ENCODE measurements at places on chromosomes 3 and 15.

GRCh38 chr15:33138000-33138399 lies 56.5 kb downstream of the FMN1 start:
- DNase-seq: no peak

- peak; percentile 67 for DNase-seq
Measured at GRCh38 chr15:92883163-92883875, 16.8 kb upstream of the CHD2 start.

GRCh38 chr3:11455956-11456355 lies 183.8 kb downstream of the ATG7 start:
- no peak for DNase-seq

- peak; percentile 91 for DNase-seq
Measured at GRCh38 chr15:75578948-75579920, at the start of gene PTPN9. PTPN9 (minus strand) TSS chr15:75579315; CDS start chr15:75578776, 539 bp downstream.

- DNase-seq: no peak
Measured at GRCh38 chr15:98554272-98555172, 93.8 kb upstream of the IGF1R start.

GRCh38 chr3:82498186-82498585 lies 736.7 kb upstream of the GBE1 start:
- DNase-seq: no peak

DNA sequence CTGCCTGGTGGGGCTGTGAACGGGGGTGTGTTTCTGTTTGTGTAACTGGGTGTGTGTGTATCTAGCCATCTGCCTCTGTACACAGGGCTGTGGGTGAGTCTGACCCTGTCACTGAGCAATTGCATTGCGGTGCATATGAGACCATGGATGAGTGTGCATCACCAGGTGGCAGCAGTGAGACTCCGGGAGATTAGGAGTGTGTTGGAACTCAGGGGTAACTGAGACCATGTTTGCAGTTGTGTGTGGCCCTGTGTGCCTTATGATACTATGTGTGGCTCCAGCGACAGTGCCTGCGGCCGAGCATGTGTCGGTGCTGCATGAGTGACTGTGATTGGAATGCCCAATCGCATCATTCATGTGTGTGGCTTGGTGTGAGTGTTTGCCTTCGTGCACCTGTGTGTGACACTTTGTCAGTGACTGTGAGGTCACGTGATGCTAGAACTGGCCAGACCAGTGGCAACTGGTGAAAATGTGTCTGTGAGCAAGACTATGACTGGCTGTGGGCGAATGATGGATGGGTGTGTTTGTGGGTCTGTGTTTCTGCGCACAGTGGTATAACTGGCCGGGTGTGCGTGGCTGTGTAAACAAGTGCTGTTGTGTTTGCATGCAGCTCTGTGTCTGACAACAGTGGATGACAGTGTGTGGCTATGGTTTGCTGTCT lies 14.0 kb downstream of the VILL start:
- no peak for DNase-seq

GRCh38 chr3:142595581-142595950 lies 627 bp upstream of the PLS1 start:
- DNase-seq: no peak

GRCh38 chr3:161401389-161401788 lies 30.1 kb upstream of the SPTSSB start:
- DNase-seq: no peak

- DNase-seq: no peak
Measured at GRCh38 chr15:88232771-88233201, 23.8 kb downstream of the NTRK3 start.

DNA sequence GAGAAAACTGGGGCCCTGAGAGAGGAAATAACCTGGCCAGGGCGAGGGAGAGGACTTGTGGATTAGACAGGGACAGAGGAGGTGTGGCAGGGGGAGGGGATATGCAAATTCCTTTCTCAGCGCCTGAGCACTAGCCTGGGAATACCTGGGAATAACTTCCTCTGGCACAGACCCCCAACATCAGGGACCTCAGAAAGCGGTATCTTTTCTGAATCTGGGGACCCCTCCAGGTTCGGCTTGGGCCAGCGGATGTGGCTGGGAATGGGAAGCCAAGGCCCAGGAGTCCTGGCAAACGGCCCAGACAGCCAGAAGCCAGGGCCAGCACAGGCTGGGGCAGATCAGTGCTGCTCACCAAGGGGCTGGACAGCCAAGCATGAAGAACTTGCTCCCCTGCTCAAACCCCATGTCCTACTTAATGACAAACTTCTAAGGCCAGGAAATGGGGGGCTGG lies 9.2 kb upstream of the ACSBG1 start:
- DNase-seq: peak; percentile 43

DNA sequence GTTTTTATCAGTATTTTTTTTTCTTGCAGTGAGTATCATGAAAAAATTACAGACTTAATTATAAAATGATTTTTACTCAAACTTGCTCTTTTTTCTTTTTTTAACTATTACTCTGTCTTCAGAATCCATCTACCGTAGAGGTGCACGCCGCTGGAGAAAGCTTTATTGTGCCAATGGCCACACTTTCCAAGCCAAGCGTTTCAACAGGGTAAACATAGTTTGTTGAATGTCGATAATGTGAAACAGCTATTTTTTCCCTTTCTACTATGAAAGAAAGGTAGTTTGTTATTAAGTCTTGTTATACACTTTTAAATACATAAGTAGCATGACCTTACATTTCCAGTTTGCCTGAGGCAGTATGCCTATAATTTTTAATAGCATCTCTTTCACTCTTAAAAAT lies 45.6 kb downstream of the PRKCI start:
- DNase-seq: no peak

GRCh38 chr3:188749830-188750229 lies 421.9 kb upstream of the TPRG1 start:
- no peak for DNase-seq

- DNase-seq: no peak
Measured at GRCh38 chr3:82044930-82045705, 283.7 kb upstream of the GBE1 start.

DNA sequence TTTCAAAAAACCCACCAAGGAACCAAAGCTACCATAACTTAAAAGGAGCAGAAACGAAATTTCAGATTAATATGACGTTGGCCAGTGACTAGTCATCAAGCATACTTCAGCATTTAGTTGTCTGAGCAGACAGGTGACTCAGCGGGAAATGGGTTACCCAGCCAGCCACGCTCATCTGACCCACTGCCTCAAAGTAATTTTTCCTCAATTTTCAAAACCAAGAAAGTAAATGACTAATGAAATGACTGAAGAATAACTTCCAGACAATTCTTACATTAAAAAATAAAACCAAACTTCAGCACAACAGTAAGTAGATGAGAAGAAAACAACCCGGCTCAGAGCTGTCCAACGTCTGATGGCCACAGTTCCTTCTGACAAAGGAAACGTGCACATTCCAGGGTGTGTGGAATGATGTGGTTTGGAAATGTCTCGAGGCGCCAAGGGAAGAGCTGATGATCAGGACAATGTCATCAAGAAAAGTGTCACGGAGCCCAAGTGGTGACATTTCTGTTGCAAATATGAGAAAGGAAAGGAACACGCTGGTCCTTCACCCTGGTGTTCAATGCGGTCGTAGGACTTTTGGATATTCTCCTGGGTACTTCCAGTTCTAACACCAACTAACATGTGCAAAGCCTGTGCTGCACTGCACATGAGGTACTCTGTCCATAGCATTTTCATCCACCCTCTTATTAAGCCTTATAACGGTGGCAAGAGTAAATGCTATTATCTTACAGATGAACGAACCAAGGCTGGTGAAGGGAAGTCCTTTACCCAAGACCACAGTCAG lies 79.1 kb downstream of the FOXP1 start:
- no peak for DNase-seq

GRCh38 chr3:184717399-184717983 lies 5.6 kb upstream of the MAGEF1 start:
- DNase-seq: no peak

DNA sequence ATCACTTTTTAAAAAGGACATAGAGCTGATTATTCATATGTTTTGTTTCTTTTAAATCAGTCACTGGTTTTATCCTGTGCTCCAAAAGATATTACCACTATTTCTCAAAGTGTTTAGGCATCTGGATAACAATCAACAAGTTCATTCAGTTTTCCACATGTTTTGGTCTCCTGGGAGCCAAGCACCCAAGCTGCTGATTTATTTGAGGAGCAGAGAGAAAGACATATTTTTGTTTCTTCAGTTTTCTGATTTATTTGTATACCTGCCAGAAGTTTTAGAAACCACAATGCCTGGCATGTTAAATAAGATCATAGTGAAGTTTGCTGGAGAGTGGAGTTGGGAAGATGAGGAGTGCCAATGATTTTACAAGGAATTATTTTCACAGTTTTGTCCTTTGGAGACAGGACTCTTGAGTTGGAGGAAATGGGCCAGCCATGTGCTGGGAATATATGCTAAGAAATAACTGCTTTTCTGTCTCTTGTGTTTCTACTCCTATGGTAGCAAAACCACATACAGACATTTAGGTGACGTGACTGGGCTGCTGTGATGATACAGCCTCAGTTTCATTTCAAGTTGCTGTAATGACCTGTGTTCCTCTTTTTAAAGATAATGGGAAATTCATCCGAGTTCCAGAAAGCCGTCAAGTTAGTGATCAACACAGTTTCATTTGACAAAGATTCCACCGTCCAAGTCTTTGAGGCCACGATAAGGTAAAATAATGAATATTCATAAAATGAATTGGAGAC lies 11.7 kb downstream of the EDEM1 start:
- no peak for DNase-seq

DNA sequence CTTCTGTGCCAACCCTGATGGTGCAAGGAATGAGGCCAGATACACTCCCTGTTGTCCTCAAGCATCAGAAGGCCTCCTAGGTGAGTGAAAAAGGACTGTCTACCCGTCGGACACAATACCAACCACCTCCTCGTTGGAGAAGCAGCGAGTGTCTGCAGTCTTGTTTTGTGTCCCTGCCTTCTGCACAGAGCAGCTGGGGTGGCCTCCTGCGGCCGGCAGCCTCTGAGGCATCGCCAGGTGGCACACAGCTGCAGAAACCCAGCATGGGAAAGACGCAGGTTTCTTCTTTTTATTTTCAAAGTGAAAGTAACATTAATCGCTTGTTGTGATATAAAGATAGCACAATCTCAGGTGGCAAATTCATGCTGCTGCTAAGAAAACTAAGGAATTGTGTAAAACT lies 509.9 kb downstream of the OCA2 start:
- DNase-seq: no peak

- no peak for DNase-seq
Measured at GRCh38 chr15:65916041-65916663, 46.9 kb downstream of the RAB11A start.

DNA sequence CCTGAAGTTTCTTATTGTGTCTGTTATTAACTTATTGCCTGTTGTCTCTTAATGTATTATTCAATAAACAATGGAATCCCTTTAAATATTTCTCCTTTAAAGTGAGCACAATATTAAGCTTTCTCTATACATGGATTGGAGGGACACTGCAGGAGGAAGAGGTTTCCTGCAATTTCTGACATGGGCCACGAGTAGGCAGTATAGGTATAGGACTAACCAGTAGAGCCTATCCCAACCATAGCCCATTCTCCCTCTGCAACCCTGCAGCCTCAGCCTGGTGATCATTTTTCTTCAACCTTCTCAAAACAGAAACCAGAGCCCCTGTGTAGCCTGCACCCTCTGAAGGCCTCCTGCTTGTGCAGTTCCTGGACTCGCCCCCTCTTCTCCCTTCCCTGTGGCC lies 124.8 kb downstream of the NEK10 start:
- DNase-seq: no peak

DNA sequence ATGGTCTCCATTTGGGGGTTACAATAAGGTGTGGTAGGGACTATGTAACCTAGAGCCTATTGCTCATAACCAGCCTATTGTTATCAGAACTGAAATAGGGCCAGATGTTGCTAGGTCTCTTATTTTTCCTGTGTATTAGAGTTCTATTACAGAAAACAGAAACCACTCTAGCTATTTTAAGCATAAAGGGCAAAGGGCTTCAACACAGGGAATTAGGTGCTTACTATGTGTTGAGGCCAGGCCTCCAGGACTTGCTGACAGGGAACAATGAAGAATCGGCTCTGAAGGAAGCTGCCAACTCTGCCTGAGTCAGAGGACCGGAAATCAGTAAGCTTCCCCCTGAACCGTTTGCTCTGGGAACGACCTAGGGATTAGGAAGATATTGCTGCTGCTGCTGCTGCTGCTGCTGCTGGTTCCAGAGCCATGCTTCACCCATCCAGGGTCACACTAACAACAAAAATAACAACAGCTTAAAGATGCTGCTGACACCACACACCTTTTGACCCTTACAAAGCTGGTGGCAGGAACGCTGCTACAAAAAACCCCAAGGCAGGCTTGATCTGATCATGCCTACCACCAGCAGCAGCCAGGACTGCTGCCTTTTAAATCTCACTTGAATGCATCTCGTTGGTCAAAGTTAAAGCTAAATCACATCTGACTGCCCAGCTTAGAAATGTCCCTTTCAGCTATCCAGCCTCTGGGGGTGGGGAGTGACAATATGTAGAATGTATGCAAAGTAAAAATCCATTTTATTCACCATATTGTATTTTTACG lies 276.9 kb upstream of the IL12A start:
- DNase-seq: peak; percentile 45

GRCh38 chr3:90040554-90040953 lies 933.1 kb downstream of the EPHA3 start:
- no peak for DNase-seq

GRCh38 chr3:189276444-189277219 lies 104.9 kb downstream of the TPRG1 start:
- peak; percentile 70 for DNase-seq

DNA sequence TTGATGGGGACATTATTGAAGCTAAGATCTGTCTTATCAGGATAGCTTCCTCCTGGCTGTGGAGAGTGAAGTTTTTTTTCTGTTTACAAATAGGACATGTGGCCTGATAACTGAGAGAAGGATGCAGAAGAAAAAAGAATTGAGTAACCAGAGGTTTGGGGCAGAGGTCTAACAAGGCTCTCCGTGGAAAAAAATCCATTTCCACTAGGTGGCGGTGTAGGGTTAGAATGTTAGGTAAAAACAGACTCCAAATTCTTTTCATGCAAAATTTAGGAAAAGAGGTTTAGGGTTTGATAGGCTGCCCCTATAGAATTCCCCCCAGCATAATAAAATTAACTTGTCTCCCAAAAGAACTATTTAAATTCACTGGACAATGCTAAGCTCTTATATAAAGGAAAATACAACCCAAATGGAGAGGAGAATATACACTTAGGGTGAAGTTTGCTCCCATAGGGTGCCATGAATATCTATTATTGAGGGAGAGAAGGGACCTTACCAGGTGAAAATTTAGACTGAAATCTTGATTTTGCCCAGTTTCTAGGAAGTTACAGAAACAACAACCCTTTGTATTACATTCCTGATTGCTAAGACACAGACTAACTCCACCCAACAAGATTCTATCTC lies 1560.4 kb downstream of the OTOL1 start:
- DNase-seq: no peak
